Ovary (tissue), 10 donors: ENCODE measurements at places on chromosomes 4 and X. TPM values are rescaled to one million over a fixed set of nuclear protein-coding genes. Genes with fewer than 3 reads are reported as not detected.

DNA sequence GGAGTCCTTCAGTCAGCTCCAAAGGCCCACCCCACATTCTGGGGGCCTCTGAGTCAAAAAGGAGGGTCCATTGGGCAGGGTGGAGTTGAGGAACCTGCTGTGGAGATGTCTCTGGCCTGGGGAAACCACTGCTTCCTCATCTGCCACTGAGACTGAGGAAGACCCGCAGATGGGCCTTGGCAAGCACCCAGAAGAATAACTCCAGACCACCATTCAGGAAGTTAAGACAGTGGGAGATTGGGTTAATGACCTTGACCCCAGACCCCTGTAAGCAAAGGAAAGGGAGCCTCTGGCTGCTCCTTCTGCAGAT, 8.1 kb upstream of the HSD17B10 start:
- no peak for DNase-seq

DNA sequence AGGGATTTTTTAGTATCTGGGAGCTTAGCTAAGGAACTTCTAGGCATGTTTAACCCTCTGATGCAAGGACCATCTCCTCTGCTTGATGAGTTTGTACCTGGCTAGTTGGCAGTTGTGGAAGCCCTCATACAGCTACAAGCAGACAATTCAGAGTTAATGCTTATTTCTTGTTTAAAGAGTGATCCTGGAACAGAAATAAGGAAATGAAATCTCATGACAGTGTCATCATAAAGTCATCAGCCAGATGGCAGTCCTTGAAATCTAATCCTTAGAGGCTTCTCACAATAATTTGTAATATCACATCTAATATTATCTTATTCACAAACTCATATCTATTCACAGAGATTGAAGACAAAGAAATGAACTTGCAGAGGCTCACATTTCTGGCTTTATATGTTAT, 581.6 kb upstream of the FTHL17 start:
- DNase-seq, result no peak

- DNase-seq, result no peak
Observed at GRCh38 chr4:3465698-3466671, 2.9 kb downstream of the DOK7 start.

Gene NOCT
- 0.97 TPM for total RNA-seq

GRCh38 chr4:169251291-169252235, 19.2 kb downstream of the SH3RF1 start:
- DNase-seq, result no peak

DNA sequence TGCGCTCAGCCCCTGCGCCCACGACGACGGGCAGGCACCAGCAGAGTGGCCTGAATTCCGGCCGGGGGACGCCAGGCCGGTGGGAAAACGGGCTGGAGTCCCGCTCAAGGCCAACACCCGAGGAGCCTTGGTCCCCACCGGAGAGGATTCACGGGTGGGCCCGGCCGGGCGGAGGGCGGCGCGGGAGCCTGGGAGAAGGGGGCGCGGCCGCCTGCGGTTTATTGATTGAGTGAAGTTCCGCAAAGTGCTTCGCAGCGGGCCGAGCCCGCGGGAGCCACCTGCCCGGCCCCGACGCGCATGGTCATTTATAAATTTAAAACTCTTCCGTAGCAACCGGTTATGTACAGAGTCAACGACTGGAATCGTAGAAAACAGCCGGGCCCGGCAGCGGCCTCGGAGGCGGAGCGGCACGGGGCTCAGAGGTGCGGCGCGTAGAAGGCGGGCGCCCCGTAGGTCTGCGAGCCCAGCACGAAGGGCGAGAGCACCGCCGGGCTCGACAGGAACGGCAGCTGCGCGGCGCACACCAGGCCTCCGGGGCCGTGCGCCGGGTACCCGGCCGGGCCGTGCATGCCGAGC, 3.6 kb downstream of the NKX1-1 start:
- DNase-seq, result peak; percentile 7
